Activated T-cell treated with anti-CD3 and anti-CD28 coated beads, Interleukin-2, amount 50 U/mL, for 4 hours (primary cell): ENCODE measurements at places on chromosomes 3 and 15.
A peak's percentile ranks its signal among the peaks of the same experiment; 100 is the strongest.

GRCh38 chr3:37456270-37456708 lies 281.9 kb upstream of the LRRFIP2 start:
- no peak for DNase-seq

- DNase-seq = peak; percentile 80
Measured at GRCh38 chr15:90594301-90594738, 64.6 kb downstream of the CRTC3 start.

GRCh38 chr3:4739289-4740236 lies 239.7 kb upstream of the BHLHE40 start:
- DNase-seq = no peak

GRCh38 chr15:55834331-55834730 lies 91.4 kb upstream of the PRTG start:
- DNase-seq = no peak
